ENCODE measurements at places on chromosomes 13 and 19. TPM values are rescaled to one million over a fixed set of nuclear protein-coding genes. Genes with fewer than 3 reads are reported as not detected.

ZNF569 gene
- polyA plus RNA-seq = 9.1 TPM

PLK5 gene
- 0.09 TPM for polyA plus RNA-seq

CNN1 gene
- 8.1 TPM for polyA plus RNA-seq

VSIG10L gene
- 4.0 TPM for polyA plus RNA-seq

OLFM4 gene
- 0.11 TPM for polyA plus RNA-seq

RASAL3 gene
- polyA plus RNA-seq = 2.7 TPM

CBLC gene
- polyA plus RNA-seq = 3.1 TPM

KRTDAP gene
- 1.9 TPM for polyA plus RNA-seq

OVOL3 gene
- polyA plus RNA-seq = not detected

CACNG8 gene
- polyA plus RNA-seq = 0.10 TPM

RTBDN gene
- not detected for polyA plus RNA-seq

CIRBP gene
- polyA plus RNA-seq = 967 TPM

MCEMP1 gene
- 0.50 TPM for polyA plus RNA-seq

DCT gene
- polyA plus RNA-seq = 0.25 TPM

TMEM255B gene
- polyA plus RNA-seq = 16.0 TPM

RFPL4AL1 gene
- not detected for polyA plus RNA-seq

SMIM24 gene
- polyA plus RNA-seq = 1.3 TPM

RRAS gene
- 29.6 TPM for polyA plus RNA-seq

IL27RA gene
- polyA plus RNA-seq = 7.7 TPM

LRRC63 gene
- 0.34 TPM for polyA plus RNA-seq

RASGRP4 gene
- polyA plus RNA-seq = 2.6 TPM

SIGLEC8 gene
- 0.04 TPM for polyA plus RNA-seq

SOHLH2 gene
- 0.92 TPM for polyA plus RNA-seq

ACER1 gene
- polyA plus RNA-seq = not detected

FPR2 gene
- 0.24 TPM for polyA plus RNA-seq

KIR2DL4 gene
- not detected for polyA plus RNA-seq

Data from left lung (tissue), 14 donors.